ENCODE measurements at places on chromosomes 3 and 15.

DNA sequence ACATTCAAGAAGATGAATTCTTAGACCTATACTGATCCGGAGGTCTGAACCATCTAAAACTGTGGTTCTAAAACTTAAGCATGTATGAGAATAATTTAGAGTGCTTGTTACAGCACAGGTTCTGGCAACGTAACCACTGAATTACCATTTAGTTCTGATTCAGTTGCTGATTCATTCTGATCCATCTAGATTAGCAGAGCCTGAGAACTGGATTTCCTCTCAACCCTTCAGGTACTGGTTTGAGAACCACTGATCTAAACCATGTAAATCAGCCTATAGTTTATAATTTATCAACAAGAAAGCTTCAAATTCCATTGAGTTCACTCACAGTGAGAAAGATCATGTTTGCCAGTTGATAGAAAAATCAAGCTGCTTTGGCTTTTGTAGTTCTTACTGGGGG, 1001.1 kb upstream of the EPHA6 start:
- DNase-seq, result no peak

DNA sequence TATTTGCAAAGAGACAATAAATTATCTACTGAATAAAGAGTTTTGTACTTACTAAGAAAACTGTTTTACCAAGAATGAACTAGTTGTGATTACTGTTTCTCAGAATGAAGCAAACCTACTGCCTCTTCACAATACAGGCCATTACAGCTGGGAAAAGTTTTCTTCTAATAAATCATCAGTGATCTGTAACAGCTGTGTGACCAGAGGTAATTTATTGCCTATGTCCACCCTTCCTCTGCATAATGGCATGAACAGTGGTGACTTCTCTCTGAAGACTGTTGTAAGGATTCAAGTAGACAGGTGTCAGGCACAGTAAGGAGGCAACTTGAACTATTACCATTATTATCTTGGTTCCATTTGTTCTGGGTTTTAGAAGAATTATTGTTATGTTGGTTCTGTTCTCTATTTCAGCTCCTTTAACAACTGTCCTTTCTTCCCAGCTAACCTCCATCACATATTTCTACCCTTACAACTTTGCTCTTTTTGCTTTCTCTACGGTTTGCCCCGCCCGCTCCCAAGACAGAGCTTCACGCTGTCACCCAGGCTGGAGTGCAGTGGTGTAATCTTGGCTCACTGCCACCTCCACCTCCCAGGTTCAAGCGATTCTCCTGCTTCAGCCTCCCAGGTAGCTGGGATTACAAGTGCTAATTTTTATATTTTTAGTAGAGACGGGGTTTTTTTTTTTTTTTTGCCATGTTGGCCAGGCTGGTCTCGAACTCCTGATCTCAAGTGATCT, 51.5 kb downstream of the PRKAR2A start:
- no peak for DNase-seq

- DNase-seq, result no peak
Observed at GRCh38 chr3:12870942-12871341, 29.6 kb upstream of the RPL32 start.

DNA sequence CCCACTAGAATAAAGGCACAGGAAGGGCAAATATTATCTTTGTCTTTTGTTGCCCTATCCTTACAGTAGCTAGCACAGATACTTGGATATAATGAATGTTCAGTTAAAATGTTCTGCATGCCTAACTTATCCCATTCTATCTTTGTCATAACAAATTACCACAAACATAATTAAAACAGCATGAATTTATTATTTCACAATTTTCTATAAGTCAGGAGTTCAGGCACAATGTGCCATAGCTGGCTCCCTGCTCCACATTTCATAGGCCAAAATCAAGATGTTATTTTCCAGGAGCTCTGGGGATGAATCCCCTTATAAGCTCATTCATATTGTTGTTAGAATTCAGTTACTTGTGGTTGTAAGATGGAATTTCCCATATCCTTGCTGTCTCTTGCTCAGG, 975.5 kb downstream of the IGSF11 start:
- no peak for DNase-seq

- no peak for DNase-seq
Observed at GRCh38 chr3:126344380-126345041, 12.7 kb downstream of the KLF15 start.

DNA sequence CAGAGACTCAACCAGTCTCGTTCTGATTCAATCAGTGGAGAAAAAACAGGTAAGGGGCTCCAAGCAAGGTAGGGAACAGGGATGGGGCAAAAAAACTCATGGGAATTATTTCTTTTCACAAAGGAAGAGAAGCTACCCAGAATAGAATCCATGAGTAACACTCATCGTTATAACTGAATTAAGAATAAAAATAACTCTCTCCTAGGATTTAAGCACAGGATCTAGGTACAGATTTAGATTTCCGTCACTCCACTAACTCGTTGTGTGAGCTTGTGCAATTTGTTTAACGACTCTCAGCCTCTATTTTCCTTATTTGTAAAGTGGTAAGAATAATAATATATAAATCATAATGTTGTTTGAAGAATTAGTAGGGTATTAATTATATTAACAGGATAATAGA, 68.6 kb downstream of the ADAMTS9 start:
- DNase-seq, result no peak

DNA sequence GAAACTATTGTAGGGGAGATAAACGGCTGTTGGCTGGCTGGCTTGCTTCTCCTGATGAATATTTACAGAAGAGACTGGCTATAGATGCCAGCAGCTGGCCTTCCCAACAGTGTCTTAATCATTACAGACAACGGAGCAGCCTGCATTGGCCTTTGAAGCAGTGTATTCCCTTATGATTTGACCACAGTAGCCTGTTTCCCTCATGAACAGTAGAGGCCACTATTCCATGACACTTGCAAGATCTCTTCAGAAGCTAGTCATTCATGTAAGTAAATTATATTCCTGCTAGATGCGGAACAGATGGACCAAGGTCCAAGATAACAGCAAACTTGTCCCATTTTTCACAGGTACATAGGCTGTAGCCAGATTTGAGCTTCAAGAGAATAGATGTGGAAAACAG, 47.3 kb downstream of the TMCO5A start:
- peak; percentile 68 for DNase-seq

- DNase-seq, result peak; percentile 56
Observed at GRCh38 chr3:192915722-192916121, 1.9 kb downstream of the MB21D2 start.

DNA sequence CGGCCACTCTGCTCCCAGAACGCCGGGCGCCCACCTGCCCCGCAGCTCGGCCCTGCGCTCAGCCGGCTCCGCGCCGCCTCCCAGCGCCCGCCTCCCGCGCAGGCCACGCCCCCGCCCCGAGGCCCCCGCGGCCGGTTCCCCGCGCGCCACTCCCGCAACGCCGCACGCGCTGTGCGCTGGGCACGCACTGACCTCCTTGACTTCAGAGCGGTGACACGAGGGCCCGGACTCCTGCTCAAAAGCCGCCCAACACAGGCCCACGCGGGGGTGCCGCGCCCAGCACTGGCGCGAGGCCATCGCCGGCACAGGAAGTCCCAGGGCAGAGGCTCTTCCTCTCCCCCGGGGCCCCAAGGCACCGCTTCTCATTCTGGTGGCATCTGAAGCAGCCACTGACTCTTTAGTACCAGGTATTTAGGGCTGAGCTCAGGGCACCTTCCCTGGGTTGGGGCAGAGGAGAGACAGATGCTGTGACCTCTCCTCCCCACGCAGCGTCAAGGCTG, 12.4 kb downstream of the TNK2 start:
- DNase-seq, result no peak

DNA sequence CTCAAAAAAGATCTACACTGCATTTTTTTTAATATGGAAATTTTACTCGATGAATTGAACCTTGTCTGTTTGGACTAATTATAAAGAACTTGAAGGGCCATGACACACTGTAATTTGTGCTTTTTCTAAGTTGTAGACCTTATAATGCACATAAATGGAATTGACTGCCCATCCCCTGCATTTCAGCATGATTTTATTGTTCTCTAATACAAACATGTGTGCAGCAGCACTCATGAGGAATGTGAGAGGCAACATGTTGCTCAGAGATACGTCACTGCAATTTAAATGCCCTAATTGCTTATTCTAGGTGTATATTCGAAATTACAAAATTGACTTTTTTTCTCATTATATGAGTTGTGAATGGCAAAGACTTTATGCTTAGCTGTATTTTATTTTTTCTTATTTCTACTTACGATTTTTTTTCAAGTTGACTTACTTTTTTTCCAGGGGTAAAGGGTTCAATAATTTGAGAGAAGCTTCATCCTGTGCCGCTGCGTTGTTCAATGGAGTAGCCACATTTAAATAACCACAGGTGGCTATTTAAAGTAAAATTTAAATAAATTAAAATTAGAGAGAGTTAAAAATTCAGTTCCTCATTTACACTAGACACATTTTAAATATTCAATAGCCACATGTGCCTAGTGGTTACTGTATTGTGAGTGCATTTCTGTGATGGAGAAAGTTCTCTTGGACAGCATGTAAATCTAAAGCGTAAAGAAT, 1346.4 kb downstream of the ROBO1 start:
- no peak for DNase-seq

- peak; percentile 69 for DNase-seq
Observed at GRCh38 chr3:146164071-146164470, 3.1 kb upstream of the PLOD2 start.

DNA sequence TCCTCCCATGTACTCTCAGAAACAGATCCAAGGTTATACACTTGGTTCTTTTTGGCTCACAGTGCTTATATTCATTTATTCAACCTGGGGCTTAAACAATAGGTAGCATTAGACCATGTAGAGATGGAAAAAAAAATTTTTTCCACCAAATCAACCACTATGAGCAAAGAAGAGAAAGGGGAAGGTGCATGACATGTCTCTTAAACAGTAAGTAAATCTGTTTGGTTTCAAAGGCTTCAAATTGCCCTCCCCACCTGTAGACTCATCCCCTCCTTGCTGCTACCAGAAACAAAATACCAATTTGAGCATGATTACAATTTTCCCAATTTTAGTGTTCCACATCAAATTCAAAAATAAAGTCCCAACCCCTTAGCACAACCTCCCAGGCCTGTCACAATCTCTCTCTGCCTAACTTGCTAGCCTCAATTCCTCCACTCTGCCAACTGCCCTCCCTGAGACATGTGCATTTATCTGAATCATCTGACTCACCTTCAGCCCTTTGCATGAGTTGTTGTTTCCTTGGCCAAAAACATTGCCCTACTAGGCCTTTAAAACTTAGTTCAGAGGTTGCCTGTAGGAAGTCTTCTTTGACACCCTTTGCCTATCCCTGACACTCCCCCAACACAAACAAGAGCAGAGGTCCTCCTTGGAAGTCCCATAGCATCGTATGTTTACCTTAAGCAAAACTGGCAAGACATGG, 30.3 kb upstream of the TSC22D2 start:
- no peak for DNase-seq

DNA sequence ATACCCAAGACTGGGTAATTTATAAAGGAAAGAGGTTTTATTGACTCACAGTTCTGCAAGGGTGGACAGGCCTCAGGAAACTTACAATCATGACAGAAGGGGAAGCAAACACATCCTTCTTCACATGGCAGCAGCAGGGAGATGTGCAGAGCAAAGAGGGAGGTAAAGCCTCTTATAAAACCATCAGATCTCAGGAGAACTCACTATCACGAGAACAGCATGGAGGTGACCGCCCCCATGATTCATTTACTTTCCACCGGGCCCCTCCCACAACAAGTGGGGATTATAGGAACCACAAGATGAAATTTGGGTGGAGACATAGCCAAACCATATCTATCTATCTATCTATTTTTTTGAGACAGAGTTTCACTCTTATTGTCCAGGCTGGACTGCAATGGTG, 5.4 kb downstream of the GDPGP1 start:
- no peak for DNase-seq

DNA sequence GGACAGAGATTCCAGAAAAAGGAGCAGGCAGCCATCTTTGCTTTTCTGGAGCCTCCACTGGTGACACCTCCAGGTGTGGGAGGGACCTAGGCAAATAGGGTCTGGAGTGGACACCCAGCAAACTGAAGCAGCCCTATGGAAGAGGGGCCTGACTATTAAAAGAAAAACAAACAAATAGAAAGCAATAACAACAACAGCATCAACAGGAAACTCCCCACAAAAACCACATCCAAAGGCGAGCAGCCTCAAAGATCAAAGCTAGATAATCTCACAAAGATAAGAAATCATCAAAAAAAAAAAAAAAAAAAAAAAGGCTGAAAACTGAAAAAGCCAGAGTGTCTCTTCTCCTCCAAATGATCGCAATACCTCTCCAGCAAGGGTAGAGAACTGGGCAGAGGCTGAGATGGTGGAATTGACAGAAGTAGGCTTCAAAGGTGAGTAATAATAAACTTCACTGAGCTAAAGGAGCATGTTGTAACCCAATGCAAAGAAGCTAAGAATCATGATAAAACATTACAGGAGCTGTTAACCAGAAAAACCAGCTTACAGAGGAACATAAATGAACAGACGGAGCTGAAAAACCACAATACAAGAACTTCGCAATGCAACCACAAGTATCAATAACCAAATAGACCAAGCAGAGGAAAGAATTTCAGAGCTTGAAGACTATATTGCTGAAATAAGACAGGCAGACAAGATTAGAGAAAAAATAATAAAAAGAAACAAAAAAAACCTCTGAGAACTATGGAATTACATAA, 225.4 kb downstream of the CTNNB1 start:
- DNase-seq, result no peak

DNA sequence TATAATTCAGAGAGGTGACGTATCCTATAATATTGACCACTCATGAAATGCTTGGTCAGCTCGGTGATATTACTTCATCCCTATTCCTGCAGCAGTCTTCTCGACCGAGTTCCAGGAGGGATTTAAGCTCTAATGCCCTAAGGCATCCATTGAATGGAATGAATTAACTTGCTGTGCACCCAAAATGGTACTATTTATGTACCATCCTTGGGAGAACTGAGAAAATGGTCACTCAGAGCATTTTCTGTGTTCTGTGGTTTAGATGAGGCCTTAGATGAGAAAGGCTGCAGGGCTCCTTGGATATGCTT, 638 bp downstream of the BLOC1S6 start:
- no peak for DNase-seq

GRCh38 chr3:122443090-122443489, 27.2 kb upstream of the WDR5B start:
- DNase-seq, result no peak

DNA sequence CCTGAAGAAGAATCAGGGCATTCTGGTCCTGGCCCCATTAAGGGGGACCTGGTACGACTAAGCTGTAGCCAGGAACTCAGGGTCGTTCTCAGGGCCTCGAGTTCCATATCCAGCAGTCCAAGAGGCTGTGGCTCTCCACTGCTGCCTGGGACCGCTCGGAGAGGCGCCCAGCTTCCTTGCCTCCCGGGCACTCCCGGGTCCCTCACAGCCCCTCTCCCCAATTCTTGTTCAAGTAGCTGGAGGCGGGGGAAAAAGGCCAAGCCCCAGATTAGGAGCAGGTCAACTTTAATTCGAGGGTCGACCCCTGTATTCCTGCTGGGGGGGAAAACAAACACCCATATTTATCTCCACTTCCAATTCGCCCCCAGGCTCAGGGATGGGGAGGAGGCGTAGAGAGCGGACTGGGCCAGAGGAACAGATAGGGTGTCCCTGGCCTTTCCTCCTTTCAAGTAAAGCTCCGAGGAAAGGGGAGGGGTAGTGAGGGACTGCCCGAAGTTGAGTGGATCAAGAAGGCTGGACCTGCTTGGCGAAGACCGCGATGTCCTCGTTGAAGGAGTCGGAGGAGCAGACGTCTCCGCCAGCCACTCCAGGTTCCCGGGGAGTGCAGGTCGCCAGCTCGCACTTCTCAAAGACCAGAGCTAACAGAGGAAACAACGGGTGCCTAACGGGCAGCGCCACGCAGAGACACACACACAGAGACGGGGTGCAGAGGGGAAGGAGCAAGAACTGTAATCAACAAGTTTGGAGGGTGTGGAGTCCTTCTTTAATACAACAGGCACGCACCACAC, 4.4 kb downstream of the MEIS2 start:
- peak; percentile 66 for DNase-seq

- no peak for DNase-seq
Observed at GRCh38 chr15:35256141-35256540, 171.0 kb upstream of the NANOGP8 start.

Data from cardiac fibroblast (primary cell).